Osteoblast (primary cell): ENCODE measurements at places on chromosomes 16 and 17. TPM values are rescaled to one million over a fixed set of nuclear protein-coding genes. Genes with fewer than 3 reads are reported as not detected.

GRCh38 chr17:9974448-9975381 is 69.6 kb upstream of the RCVRN start:
- DNase-seq, result no peak

DNA sequence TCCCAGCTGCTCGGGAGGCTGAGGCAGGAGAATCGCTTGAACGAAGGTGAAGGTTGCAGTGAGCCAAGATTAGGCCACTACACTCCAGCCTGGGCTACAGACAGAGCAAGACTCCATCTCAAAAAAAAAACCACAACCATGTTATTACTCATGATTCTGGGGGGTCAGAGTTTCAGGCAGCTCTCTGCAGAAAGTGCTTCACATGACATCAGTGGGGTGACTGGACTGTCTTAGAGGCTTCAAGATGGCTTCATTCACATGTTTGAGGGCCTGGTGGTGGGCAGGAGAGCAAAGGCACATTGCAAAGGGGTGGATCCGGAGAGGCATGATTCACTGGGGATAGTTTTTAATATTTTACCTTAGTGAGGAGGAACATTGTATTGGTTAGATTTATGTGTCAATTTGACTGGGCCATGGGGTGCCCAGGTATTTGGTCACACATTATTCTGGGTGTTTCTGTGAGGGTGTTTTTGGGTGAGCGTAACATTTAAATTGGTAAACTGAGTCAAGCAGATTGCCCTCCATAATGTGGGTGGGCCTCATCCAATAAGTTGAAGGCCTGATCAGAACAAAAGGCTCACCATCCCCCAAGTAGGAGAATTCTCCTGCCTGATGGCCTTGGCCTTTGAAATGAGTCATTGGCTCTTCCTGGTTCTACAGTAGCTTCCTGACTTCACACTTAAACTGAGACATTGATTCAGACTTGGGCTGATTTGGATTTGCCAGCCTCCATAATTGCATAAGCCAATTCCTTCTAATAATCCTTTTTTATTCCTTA is 109.8 kb downstream of the GOSR1 start:
- DNase-seq, result peak; percentile 85

DNA sequence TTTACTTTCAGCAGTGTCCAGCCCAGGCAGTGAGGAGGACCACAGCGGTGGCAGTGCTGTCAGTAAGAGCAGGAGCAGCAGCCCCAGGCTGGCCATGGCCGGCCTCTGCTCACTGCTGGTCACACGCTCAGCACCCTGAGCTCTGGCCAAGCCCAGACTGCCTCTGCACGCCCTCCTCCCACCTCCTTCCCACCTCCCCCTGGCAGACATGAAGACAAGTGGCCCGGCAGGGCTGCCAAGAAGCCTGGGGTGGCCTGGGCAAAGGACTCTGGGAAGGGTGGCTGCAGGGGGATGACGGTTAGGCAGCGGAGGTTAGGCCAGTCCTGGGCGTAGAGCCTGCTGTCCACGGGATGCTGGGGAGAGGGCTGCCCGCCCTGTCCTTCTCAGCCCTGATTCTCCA is at the start of gene C16orf89:
Gene C16orf89, minus strand, starts transcription at position 144 of the 400 bp plus-strand sequence. Its CDS starts 48 bp downstream, at position 96.
- DNase-seq, result no peak

Gene GAN
- total RNA-seq, result 10.3 and 10.9 TPM in 2 replicates

DNA sequence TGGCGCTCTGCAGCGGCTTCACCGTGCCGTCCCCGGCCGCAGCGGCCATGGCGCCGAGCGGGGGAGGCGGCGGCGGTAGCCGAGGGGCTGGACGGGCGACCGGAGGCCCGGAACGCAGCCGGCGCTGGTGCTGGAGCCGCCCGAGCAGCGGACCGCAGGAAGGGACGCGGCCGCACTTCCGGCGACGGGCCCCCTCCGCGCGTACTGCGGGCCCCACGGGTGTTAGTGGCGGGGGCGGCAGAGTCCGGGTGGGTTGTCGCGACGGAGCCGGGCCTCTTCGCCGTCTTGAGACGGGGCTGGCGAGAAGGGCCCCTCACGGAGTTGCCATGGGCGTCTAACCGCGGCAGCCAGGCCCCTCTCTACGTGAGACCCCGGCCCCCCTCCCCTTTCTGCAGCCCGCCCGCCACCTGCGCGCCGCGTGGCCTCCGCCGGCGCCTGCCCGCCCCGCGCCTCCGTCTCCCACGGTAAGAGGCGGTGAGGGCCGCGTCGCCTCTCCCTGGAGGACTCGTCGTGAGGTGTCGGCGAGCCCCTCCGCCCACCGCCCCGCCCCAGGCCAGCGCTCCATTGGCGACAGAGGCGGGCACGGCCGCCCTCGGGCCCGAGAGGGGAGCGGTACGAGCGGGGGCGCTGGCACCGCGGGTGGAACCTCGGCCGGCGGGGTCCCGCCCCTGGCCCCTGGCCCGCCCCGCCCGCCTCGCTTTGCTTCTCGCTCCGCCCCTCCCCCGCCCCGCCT is at the start of the genes VPS9D1 and ZNF276:
Gene VPS9D1, minus strand, starts transcription at position 86 of the 733 bp plus-strand sequence. Its CDS starts 37 bp downstream, at position 49.
Gene ZNF276, plus strand, starts transcription at position 725 of the 733 bp plus-strand sequence. CDS start 104 bp downstream, outside the sequence.
- peak; percentile 97 for DNase-seq

Gene HASPIN
- total RNA-seq, result 1.4 and 1.5 TPM in 2 replicates

DNA sequence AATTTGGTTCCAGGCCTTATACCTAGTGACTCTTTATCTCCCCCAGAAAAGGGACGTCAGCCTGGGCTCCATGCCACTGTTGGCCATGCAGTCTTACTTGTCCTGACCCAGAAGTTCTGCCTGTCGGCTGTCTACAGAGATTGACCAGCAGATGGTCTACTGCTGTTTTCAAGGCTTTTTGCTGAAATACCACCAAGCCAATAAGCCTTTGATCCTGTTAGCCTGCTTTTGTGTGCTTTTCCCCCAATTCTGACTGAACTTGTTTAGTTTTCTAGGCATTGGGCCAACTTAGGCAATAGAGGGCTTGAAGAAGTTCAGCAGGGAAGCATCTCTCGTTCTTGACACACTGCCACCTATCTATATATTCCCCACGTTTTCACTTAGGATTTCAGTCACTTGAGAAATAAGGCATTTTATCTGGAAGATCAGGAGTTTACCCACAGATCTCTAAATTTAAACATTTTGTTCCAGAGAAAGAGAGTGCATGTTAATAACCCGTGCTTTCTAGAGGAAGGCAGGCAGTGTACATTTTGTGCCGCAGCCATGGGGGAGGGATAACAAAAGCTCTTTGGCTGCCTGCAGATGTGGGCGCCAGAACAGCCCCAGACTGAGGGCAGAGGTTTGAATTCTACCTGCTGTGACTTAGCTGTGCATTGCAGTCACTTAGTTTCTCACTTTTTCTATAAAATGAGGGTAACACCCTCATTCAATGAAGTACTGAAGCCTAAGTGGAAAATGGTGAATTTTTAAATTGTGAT is 12.3 kb upstream of the CARMIL2 start:
- DNase-seq, result peak; percentile 19

GRCh38 chr16:22262460-22262859 is 34.7 kb upstream of the POLR3E start:
- DNase-seq, result peak; percentile 91

Gene LDHD
- total RNA-seq, result 2.7 and 3.6 TPM in 2 replicates

DNA sequence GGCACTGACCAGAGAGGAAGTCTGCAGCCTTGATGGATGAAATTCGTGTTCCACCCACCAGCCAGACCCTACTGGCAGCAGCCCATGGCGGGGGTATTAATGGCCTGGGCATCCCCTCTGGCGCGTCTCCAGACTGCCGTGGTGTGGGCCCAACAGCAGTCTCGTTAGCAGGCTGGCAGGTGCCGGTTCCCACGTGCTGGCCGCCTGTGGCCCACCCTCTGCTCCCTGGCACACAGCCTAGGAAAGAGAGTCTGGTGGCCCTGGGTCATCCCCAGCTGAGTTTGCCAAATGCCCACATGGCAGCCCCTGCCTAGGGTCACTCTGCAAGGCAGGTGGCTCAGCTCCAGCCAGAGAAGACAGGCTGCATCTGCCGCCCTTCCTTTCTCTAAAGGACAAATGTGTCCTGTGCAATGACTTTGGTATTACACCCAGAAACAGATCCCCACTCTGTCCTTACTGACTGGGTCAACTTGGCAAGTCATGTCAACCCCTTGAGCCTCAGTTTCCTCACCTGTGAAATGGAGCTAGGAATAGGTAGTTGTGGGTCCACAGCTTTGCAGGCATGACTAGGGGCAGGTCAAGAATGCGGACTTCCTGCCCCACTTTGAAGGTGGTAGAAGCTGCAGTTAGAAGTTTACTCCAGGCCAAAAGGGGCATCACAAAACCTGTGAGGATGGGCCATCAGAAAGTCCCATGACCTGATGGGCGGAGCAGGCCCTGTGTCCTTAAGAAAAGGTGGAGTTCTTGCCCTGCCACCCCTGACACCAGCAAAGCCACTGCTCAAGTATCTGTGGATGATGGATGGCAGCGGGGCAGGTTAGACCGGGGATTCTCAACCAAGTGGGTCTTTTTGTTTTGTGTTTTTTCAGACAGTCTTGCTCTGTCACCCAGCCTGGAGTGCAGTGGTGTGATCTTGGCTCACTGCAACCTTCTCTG is 76.6 kb downstream of the ABCC6 start:
- no peak for DNase-seq

DNA sequence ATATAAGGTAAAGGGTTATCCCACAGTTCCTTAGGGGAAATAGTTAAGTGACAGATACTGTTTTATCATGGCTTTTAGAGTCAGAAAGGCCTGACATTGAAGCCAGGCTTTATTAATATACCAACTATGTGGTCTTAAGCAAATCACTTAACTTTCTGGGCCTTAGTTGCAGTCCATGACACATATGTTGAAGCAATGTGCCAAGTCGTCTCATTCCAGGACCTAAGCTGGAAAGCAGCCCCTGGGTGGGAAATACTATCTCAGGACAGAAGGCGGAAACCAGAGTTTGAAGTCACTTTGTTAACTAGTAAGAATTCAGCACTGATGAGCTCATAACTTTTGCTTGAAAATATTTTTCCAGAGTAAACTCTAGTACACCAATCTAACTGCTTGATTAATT is 80.0 kb downstream of the USP32 start:
- DNase-seq, result no peak

DNA sequence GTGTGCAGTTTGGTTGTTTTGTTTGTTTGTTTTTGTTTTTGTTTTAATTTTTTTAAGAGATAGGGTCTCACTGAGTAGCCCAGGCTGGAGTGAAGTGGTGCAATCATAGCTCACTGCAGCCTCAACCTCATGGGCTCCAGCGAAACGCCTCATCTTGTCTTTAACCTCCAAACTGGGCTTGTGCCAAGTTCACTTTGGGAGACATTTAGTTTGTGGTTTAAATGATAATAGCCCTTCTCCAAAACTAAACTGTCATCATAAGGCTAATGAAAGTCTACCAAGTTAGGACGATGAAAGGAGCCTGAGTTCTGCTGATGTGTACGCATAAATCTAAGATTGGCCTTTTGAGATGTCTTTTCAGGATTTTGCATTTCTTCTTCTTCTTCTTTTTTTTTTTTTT is 6.5 kb upstream of the CARD14 start:
- DNase-seq, result no peak

DNA sequence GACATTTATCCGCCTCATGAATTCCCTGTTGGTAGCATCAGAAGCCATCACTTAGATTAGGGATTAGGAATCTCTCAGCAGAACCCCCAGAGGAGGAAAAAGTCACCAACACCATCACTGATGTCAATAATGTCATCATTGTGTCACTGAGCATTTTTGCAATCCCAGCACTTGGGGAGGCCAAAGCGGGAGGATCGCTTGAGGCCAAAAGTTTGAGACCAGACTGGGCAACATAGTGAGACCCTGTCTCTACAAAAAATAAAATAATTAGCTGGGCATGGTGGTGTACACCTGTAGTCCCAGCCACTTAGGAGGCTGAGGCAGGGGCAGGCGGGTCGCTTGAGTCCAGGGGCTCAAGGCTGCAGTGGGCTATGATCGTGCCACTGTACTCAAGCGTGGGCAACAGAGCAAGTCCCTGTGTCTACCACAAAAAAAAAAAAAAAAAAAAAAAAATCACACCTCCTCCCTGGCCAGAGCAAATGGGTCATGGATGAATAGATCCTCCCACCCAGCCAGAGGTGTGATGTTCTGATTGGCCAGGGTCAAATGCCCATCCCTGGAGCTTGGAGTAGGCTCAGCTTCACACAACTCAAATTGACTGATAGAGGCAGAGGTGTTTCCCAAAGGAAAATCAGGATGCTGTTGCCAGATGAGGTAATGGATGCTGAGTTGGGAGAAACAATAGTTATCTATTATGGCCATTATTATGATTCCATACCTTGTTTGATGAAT is 31.6 kb downstream of the VWA3A start:
- no peak for DNase-seq

GRCh38 chr17:5873781-5874180 is 196.4 kb upstream of the WSCD1 start:
- no peak for DNase-seq

Gene ACSM3
- 0.88 and 1.1 TPM in 2 replicates for total RNA-seq

GRCh38 chr17:56661906-56662305 is 68.4 kb downstream of the NOG start:
- no peak for DNase-seq

DNA sequence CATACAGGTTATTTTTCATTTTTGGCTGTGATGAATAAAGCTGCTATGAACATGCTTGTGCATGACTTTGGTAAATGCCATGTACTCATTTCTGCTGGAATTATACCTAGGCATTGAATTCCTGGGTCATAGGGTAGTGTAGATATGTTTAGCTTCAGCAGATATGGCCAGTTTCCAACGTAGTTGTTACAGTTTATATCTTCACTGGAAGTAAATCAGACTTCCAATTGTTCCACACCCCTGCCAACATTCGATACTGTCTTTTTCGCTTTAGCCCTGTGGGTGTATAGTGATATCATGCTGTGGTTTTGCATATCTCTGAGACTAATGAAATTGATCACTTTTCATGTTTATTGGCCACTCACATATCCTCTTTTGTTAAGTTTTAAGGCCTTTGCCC is 50.4 kb downstream of the ARHGAP27 start:
- DNase-seq, result peak; percentile 45

- DNase-seq, result no peak
Measured at GRCh38 chr16:87434146-87434667, 42.1 kb downstream of the MAP1LC3B start.

Gene NPIPA1
- total RNA-seq, result 52.1 and 56.9 TPM in 2 replicates

Gene FN3K
- 2.9 and 4.4 TPM in 2 replicates for total RNA-seq

DNA sequence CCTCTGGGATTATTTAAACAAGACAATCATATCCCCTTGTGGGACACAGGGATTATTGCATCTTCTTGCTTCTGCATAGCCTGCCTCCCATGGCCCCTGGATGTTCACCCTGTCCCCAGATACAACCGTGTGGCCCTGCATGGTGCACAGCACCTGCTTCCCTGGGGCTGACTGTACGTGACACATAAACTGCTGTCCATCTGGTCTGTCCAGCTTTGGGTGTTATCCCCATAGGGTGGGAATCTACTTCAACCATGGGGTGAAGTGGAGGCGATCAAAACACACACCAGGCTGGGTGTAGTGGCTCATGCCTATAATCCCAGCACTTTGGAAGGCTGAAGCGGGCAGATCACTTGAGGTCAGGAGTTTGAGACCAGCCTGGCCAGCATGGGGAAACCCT is 138.8 kb downstream of the XYLT1 start:
- DNase-seq, result no peak

- DNase-seq, result peak; percentile 58
Measured at GRCh38 chr17:80895366-80895765, 96.3 kb upstream of the CHMP6 start.

GRCh38 chr16:28843766-28844165 is 2.4 kb downstream of the TUFM start:
- no peak for DNase-seq

GRCh38 chr17:33433581-33433980 is 140.5 kb upstream of the ASIC2 start:
- no peak for DNase-seq

- DNase-seq, result no peak
Measured at GRCh38 chr16:81808933-81809480, 29.9 kb downstream of the PLCG2 start.

- no peak for DNase-seq
Measured at GRCh38 chr16:69270395-69270794, 40.8 kb upstream of the VPS4A start.
